ENCODE measurements at places on chromosomes 16 and 17.

DNA sequence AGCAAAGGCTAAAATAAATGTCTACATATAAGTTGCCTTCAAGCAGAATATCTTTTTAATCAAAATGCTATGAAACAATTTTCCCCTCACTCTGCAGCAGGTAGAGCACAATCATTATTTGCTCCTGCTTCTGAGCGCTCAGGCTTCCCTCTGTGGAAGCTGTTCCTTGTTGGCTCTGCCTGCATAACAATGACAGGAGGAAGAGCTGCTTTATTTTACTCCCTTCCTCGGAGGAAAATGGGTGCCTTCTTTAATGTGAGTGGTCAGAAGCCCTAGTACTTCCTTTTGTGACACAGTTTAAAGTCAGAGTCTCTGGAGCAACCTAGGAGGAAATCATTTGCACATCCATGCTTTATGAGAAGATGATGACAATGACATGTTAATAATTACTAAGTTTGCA, 492.1 kb downstream of the CDH8 start:
- DNase-seq = no peak

DNA sequence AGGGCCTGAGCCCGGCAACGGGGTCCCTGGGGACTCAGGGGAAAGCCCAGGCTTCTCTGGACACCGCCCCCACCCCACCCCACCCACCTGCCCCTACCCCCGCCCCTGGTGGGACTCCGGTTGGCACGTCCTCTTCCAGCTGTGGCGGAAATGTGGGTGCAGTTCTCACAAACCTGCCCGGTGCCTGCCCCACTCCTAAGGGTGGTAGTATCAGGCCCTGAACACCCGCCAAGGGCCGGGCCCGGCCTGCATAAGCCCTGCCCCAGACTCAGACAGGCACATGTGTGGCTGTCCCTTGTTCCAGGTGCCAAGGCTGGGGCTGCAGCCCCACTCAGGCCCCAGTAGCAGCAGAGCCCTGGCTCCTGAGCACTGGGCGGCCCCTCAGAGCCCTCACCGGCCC, 58.1 kb downstream of the ACTG1 start:
- no peak for DNase-seq

DNA sequence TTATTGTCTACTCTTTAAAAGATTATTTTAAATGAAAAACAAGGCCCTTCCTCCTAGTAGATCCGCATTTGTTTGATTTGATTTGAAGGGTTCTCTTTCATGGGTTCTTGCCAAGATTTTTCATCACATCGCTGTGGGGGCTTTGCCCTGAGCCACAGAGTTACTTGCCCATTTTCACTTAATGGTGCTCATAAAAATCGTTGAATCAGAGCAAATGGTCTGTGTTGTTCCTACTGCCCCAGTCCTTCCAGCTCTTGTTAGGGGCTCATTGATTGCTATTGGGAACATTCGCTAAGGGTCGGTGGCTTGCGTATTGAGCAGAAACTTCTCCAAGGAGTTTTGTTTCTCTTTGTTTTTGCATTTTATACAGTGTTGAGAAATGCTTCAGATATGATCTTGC, 1023.4 kb upstream of the CDH8 start:
- DNase-seq = no peak

GRCh38 chr17:37446027-37446426, 39.3 kb downstream of the TADA2A start:
- DNase-seq = no peak

DNA sequence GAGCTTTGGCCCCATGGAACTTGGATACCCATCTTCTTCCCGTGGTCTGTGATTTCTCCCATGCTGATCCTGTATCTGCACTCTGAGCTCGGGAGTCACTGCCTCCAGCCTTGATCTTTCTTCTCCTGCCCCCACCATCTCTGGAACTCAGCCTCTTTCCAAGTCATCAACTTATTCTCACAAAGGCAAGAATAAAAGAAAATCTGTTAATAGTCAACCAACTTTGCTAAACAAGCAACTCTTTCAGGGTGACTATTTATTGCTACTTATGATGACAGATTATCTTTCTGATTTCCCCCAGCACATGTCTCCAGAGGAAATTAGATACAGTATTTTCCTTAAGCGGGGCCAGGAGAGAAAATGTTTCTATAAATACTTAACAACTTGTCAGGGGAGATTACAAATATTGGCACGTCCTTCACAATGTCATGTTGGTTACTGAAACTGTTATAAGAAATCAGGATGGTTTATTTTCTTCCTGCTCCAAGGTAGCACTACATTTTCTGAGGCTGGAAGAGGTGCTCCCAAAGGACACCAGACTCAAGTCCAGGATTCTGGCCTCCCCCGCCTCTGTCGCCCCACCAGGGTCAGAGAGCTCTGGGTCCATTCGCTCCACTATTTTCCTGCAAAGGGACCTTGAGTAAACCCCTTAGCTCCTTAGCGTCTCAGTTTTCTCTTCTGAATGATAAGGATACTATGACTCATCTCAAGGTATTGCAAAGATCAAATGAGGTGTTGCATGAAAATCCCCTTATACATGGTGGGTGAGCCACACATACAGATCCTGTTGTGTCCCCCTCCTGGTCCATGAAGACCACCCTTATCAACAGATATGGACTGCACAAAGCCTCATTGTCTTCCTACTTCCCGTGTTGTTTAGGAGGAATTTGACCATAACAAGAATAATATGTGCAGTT, 205.2 kb upstream of the WSCD1 start:
- DNase-seq = no peak

DNA sequence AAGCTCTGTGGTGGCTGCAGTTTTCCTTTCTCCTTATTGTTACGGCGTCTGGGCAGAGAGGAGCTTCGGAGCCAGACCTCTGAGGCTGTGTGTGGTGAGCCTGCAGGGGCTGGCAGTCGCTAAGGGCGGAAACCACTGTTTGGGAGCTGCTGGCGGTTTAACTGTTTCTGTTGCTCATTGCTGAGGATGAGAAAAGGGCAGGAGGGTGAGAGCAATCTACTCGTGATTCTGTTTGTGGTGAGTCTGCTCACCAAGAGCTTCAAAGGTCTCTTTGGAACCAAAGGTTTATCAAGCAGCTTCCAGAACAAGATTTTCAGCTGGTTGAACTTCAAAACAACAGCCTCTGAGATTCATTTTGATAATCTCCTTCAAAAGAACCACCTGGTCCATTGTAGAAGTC, 143.9 kb downstream of the ANKFN1 start:
- peak; percentile 2 for DNase-seq

GRCh38 chr17:4625181-4625617, 16.3 kb downstream of the ALOX15 start:
- no peak for DNase-seq

- DNase-seq = no peak
Measured at GRCh38 chr17:12549499-12550041, 116.1 kb upstream of the MYOCD start.

DNA sequence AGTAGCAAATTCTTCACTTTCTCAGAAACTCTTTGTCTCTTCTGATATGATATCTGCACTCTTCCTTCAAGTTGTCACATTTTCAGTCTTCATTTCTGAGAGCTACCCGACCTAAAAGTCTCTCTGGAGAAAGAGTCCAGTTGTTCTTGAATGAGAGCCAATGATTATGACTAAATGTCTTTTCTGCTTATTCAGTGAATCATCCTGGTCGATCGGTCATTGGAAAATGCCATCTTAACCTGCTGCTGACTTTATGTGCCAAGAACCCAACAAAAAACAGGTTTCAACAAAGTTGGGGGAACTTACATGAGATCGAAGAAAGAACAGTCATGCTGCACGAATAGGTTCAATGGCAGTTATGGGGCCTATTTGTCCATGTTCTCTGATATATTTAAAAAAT, 15.9 kb downstream of the SOX9 start:
- DNase-seq = no peak

DNA sequence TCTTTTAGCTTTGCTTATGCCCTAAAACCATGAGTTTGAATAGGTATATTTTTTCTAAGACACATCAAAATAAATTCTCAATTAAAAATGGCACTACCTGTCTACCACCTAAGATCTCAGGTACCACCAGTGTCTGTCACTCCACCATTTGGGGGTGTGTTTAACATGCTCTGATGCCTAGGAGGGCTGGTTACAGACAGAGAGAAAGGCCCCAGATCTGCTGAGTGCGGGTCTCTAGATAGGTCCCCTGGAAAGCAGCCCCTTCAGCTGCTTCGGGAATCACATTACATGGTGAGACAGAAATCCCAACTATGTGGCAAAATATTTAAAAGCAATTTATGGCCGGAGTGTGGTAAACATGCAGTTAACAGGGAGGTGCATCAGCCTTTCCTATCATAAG, 653 bp upstream of the VAC14 start:
- DNase-seq = no peak

- no peak for DNase-seq
Measured at GRCh38 chr17:44961921-44962350, 6.2 kb downstream of the C1QL1 start.

GRCh38 chr16:25370541-25370940, 112.9 kb upstream of the ZKSCAN2 start:
- DNase-seq = no peak

DNA sequence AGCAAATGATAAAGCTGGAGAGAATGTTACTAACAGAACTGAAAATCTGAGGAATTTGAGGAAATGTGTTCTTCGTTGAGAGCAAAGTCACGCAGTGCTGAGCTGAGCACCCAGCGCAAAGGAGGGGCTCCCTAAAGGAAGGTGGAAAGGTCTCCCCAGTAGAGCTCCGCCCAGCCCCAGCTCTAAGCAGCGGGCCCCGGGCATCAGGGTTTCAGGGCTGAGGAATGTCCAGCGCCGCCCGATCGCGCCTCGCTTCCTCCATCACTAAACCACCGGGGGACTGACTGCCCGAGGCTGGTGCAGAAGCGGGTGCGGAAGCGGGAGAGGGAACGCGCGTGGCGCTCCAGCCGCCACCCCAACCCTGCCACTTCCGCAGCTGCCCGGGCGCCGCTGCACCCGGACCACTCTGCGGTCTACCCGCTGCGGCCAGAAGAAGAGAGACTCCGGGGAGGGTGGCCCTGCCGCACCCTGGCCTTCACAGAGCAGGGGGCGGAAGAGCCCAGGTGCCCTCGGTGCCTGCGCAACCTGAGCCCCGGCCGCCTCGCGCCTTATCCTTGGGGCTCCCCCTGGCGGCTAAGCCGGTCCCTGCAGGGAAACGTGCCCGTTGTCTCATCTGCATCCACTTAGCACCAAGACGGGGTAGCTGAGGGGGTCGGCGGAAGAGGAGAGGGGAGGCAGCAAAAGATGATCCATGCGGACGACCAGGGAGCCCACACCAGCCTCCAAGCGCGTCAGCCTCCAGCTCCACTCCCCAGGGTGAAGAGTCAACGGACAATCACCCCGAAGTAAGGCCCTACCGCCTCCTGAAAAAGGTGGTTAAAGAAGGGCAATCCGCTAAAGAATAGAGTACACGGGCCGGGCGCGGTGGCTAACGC, 12.4 kb upstream of the GUCY2D start:
- DNase-seq = peak; percentile 96

- DNase-seq = no peak
Measured at GRCh38 chr17:17767154-17767869, 69.5 kb downstream of the SREBF1 start.

GRCh38 chr17:81543339-81543675, 8.8 kb downstream of the FAAP100 start:
- DNase-seq = no peak

GRCh38 chr16:75589306-75589705, 23.1 kb downstream of the GABARAPL2 start:
- no peak for DNase-seq
